ENCODE measurements at places on chromosomes 11 and 22.

- no peak for DNase-seq
These were observed 17.3 kb downstream of the TRPM5 start for GRCh38 chr11:2426826-2427521.

- no peak for DNase-seq
These were observed 604.4 kb downstream of the BUD13 start for GRCh38 chr11:116168459-116168787.

DNA sequence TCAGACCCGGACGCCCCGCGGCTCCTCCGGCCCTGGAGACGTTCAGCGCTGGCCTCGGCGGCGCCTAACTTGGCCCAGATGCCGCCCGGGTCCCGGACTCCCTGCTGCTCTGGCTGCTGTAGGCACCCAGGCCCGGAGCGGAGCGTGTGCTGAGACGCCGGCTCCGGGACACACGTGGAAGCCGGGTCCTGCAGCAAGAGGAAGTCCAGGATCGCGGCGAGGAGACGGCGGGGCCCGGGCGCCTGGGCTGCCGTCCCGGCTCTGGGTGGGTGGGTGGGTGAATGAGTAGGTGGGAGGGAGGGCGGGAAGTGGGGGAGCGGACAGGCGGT, 223 bp downstream of the WT1 start:
- peak; percentile 37 for DNase-seq

DNA sequence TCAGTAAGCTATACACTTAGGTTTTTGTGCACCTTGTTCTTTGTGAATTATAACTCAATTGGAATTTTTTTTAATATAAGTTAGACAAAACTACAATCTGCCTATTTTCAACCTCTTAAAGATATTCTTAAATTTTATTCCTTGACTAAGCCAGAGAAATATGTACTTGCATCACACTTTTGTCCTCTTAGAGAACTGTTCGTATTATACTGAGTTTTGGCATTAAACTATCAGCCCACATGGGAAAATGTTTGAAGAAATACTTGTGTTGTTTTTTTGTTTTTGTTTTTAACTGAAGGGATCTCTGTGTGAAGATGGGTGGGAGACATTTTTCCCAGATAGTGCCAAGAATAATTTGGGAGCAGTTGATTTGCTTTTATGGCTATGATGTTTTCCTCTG, 25.3 kb downstream of the CEP295 start:
- DNase-seq = no peak

GRCh38 chr11:125957618-125958332, 11.9 kb downstream of the VSIG10L2 start:
- no peak for DNase-seq

DNA sequence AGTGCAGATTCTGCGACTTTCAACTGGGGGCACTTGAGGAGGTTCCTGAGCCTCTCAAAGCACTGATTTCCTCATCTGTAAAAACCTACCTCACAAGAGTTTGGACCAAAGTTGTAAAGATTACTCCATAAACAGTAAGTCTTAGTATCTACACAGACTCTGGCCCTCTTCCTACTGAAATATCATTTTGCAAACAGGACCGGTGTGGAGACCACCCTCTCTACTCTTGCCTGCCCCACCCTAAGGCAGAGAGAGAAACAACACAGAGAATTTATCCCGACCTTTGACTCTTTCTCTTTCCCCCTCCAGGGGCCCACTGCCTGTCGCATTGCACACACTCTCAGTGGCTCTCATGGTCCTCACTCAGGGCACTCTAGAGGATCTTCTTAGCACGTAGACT, 117.9 kb upstream of the LDLRAD3 start:
- DNase-seq = no peak

DNA sequence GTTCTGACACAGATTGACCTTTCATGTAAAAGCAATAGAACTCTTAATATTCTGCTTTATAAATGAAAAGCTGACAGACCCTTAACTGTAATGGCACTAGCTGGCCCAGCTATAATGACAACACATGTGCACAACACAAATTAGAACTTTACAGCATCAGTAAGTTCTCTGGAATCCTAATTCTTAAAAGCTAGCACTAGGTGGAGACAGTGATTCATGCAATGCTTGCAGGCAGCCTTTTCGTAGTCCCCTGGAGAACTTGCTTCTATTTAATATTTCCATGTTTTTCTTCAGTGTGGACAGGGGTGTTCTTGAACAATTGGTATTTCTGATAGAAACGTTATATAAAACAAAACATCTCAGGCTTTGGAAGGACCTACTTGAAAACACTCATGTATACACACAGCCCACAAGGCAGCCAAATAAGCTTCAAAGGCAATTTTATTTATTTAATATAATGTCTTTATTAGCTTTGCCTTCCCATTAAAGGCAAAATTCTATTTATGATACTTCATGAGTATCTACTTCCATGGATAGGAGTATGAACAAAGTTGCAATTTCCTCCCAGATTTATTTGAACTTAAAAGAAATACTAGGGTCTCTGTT, 374.3 kb upstream of the MPPED2 start:
- no peak for DNase-seq

- DNase-seq = no peak
These were observed 7.3 kb downstream of the LMO2 start for GRCh38 chr11:33884601-33885000.

Data from BE2C (cell line).